ENCODE measurements at places on chromosomes 6 and 20.

GRCh38 chr6:150201285-150201684 lies 58.4 kb downstream of the PPP1R14C start:
- ATAC-seq, result no peak
- no peaks in the 10 kb centered on the region for H3K36me3 ChIP-seq
- H3K4me3 ChIP-seq, result no peak overlapping the region
- H3K4me1 ChIP-seq, result no peaks in the 10 kb centered on the region
- H3K27me3 ChIP-seq, result peaks cover 5% of the 10 kb centered on the region

DNA sequence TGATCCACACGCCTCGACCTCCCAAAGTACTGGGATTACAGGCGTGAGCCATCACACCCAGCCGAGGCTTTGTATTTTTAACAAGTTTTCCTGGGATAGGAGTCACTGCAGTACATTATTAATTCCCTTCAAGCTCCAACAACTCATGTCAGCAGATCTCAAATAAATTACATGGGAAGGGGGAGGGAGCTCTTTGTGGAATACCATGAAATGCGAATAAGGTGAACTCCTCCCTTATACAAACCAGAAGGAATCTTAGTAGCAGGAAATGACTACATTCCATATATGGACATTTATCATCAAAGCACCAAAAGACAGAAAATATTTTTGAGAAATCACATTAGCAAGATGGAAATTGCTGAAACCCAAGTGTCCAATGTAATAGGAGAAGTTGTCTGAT lies 2.9 kb downstream of the GSS start:
- H3K4me3 ChIP-seq, result no peak overlapping the region
- H3K27me3 ChIP-seq, result no peaks in the 10 kb centered on the region
- H3K27ac ChIP-seq, result no peak overlapping the region
- H3K36me3 ChIP-seq, result no peaks in the 10 kb centered on the region

GRCh38 chr20:23048283-23049200 lies 930 bp downstream of the THBD start:
- H3K36me3 ChIP-seq, result no peaks in the 10 kb centered on the region
- ATAC-seq, result peak; percentile 29
- peaks cover 89% of the 10 kb centered on the region for H3K27me3 ChIP-seq
- no peaks in the 10 kb centered on the region for H3K4me1 ChIP-seq
- H3K4me3 ChIP-seq, result peak overlapping the region; percentile 58
- H3K27ac ChIP-seq, result peak overlapping the region; percentile 81

DNA sequence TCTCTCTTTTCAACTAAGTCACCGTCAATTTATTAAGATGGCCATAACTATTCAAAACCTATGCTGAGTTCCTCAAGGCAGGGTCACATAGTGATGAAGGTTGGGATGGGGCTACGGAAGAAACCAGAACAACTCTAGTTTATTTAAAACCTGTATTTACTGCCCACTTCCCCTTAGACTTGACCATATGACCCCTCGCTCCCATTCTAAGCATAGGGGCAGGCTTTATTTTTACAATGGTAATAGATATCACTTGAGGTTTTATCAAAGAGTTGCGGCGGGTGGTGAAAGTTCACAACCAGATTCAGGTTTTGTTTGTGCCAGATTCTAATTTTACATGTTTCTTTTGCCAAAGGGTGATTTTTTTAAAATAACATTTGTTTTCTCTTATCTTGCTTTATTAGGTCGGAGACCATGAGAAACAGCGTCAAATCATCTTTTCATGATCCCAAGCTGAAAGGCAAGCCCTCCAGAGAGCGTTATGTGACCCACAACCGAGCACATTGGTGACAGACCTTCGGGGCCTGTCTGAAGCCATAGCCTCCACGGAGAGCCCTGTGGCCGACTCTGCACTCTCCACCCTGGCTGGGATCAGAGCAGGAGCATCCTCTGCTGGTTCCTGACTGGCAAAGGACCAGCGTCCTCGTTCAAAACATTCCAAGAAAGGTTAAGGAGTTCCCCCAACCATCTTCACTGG lies 5.5 kb downstream of the EDN1 start:
- no peak for ATAC-seq
- H3K27me3 ChIP-seq, result peaks cover 20% of the 10 kb centered on the region
- no peaks in the 10 kb centered on the region for H3K4me1 ChIP-seq
- no peak overlapping the region for H3K4me3 ChIP-seq
- no peak overlapping the region for H3K27ac ChIP-seq

DNA sequence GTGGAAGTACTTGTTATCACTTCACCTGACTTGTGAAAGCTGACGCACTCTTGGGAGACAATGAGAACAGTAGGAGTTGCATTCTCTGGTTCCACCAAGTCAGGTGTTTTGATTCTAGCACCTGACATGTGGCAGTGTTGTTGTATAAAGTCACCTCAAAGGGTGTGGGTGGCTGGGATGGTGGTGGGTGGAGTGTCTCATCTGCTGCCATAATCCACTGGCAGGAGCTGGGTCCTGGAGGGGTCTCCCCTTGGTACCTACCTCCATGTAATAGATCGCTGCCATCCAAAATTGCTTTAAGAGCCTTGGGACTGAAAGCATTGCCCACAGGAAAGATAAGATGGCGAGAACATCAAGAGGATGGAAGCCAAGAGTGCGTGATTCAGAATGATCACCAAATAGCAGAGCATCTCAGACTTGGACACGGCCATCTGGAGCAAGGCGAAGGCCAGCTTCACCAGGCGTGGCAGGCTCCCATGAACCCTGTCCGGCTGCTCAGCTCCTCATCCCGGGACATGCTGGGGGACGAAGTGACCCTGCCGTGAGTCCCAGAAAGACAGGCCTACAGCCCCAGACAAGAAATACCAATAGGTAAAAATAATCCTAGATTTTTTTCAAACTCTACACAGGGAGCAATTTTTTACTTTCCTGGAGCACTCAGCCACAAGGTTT lies 56.6 kb downstream of the NPEPL1 start:
- peaks cover 43% of the 10 kb centered on the region for H3K27me3 ChIP-seq
- no peaks in the 10 kb centered on the region for H3K36me3 ChIP-seq
- no peak overlapping the region for H3K4me3 ChIP-seq
- ATAC-seq, result no peak

DNA sequence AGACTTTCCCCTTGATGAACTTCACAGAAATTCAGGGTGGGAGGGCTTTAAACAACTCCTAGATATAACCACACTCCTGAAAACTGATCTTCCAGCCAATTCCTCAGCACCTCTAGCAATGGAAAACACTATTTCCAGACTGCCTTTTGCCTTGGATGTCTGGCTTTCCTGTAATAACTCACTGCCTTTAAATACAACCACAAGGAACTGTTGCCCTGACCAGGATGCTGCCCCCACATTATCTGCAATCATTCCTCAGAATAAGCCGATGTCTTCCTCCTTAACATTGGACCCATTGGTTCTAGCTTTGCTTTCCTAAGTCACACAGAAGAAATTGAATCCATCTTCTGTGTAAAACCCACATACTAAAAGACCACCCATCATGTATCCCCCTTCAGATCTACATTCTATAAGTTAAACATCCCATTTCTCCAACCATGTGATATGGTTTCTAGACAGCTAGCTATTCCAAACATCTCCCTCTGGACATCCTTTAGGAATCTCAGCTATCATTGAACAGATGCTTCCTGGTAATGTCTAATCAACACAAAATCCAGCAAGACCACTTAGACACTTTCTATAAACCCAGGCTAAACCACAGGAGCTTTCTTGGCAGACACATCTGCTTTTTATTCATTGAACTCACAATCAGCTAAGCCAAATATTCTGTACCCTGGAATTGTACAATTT lies 95.9 kb upstream of the KCNQ5 start:
- no peak overlapping the region for H3K4me3 ChIP-seq
- no peak for ATAC-seq
- no peak overlapping the region for H3K27ac ChIP-seq

- no peaks in the 10 kb centered on the region for H3K4me1 ChIP-seq
- H3K4me3 ChIP-seq, result no peak overlapping the region
- no peaks in the 10 kb centered on the region for H3K27me3 ChIP-seq
- no peaks in the 10 kb centered on the region for H3K36me3 ChIP-seq
- no peak overlapping the region for H3K27ac ChIP-seq
Measured at GRCh38 chr20:39290575-39290974, 328.4 kb downstream of the DHX35 start.

DNA sequence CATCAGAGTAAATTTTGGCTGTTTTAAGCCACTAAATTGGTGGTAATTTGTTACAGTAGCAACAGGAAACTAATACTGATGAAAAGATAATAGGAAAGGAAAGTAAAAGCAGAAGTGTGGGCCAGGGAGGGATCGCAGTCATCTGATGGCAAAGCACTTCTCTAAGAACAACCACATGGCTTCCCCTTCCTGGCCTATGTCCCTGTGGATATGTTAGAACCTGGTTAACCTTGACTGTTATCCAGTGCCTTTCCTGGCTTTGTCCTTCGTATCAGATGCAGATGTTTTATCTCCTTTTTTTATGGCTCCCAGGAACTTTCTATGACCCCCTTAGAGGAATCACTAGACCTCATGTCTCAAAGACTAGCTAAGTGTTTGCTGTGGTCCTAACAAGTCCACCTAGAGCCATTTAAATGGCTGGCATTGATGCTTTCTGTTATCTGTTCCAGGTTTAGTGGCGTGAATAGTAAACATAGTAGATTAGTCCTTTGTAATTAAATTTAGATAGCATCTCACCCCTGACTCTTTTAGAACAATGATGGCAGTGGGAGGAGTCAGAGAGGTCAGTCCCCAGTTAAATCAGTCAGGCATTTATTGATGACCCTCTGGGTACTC lies 79.2 kb upstream of the PHACTR2 start:
- peaks cover 10% of the 10 kb centered on the region for H3K4me1 ChIP-seq
- H3K27me3 ChIP-seq, result no peaks in the 10 kb centered on the region
- no peaks in the 10 kb centered on the region for H3K36me3 ChIP-seq
- H3K4me3 ChIP-seq, result no peak overlapping the region

Data from gastroesophageal sphincter (tissue), 4 donors.